A549 treated with ZK216348 at 1 μM for 4 hours (cell line): ENCODE measurements at places on chromosomes 11 and 22. TPM values are rescaled to one million over a fixed set of nuclear protein-coding genes. Genes with fewer than 3 reads are reported as not detected.

TMPRSS13 gene
- total RNA-seq = not detected in 5 replicates

PGA4 gene
- not detected in 5 replicates for total RNA-seq

TMEM25 gene
- 0.36 to 1.0 TPM (median 0.55 TPM) in 4 of 5 replicates, not detected in the other for total RNA-seq

C1QTNF5 gene
- total RNA-seq = not detected in 5 replicates

RIMBP3B gene
- total RNA-seq = 0.19 to 0.67 TPM (median 0.42 TPM) in 5 replicates

C22orf42 gene
- not detected in 5 replicates for total RNA-seq

RHOG gene
- total RNA-seq = 80.3 to 111 TPM (median 109 TPM) in 5 replicates

LRRN4CL gene
- total RNA-seq = 0.09 to 0.25 TPM (median 0.14 TPM) in 3 of 5 replicates, not detected in the others

SLC7A4 gene
- not detected in 5 replicates for total RNA-seq

OR9G1 gene
- not detected in 5 replicates for total RNA-seq

AAMDC gene
- total RNA-seq = 26.6 to 37.2 TPM (median 26.9 TPM) in 5 replicates

OVCH2 gene
- total RNA-seq = not detected in 5 replicates

BIRC3 gene
- total RNA-seq = 30.8 to 49.7 TPM (median 45.9 TPM) in 5 replicates

C11orf87 gene
- total RNA-seq = not detected in 5 replicates

CASP5 gene
- not detected in 5 replicates for total RNA-seq

FREY1 gene
- total RNA-seq = 0.20 to 0.71 TPM (median 0.44 TPM) in 4 of 5 replicates, not detected in the other

CST6 gene
- not detected in 5 replicates for total RNA-seq

CATSPER1 gene
- 1.2 to 2.4 TPM (median 2.1 TPM) in 5 replicates for total RNA-seq

ZNF215 gene
- total RNA-seq = 1.0 to 1.7 TPM (median 1.2 TPM) in 5 replicates

OSBP2 gene
- 7.9 to 13.0 TPM (median 10.7 TPM) in 5 replicates for total RNA-seq

KCNJ5 gene
- total RNA-seq = 0.09 to 0.12 TPM in 2 of 5 replicates, not detected in the others

PARVA gene
- total RNA-seq = 21.9 to 26.5 TPM (median 25.4 TPM) in 5 replicates

CPSF7 gene
- total RNA-seq = 71.1 to 76.3 TPM (median 74.8 TPM) in 5 replicates

CACNA1I gene
- total RNA-seq = 0.02 to 0.06 TPM (median 0.03 TPM) in 4 of 5 replicates, not detected in the other

PKP3 gene
- total RNA-seq = 23.3 to 42.5 TPM (median 38.8 TPM) in 5 replicates

DDI1 gene
- not detected in 5 replicates for total RNA-seq

MAFF gene
- 14.9 to 21.9 TPM (median 16.7 TPM) in 5 replicates for total RNA-seq

CCDC188 gene
- not detected in 5 replicates for total RNA-seq

MAPK8IP2 gene
- total RNA-seq = 1.9 to 4.8 TPM (median 4.1 TPM) in 5 replicates

HEPHL1 gene
- not detected in 5 replicates for total RNA-seq

MMP1 gene
- 0.58 to 1.3 TPM (median 1.0 TPM) in 5 replicates for total RNA-seq

APOBEC3A gene
- not detected in 5 replicates for total RNA-seq

INS gene
- not detected in 5 replicates for total RNA-seq

KRTAP5-9 gene
- not detected in 5 replicates for total RNA-seq
